ENCODE measurements at places on chromosomes 5 and 9. TPM values are rescaled to one million over a fixed set of nuclear protein-coding genes. Genes with fewer than 3 reads are reported as not detected.

DNA sequence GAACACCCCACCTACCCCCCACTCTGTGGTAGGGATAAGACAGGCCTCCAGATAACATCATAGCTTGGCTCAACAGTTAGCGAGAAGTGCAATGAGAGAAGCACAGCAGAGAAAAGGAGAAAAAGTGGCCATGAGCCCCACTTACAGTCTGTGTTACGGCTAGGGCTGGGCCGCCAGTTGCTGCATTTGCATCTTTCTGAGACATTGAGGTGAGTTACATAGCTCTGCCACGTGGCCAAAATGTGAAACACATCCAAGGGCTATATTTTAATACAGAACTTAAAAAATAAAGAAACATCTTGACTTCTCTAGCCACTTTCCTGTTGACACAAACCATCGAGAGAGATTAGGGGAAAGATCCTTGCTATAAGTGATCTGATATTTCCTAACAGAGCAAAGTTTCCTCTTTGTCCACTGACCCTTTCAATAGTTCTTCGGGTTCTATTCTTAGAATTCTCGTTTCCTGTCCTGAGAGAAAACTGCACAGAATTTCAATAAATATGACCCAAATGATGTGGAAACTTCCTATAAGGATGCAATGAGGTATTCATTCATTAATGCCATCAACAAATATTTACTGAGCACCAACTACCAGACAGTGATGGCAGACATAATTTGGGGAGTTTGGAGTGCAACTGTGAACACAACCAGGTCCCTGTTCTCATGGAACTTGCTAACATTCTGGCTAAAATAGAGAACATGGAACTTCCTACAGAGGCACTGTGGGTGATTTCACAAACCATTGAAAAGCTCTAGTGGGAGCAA, 3.2 kb upstream of the TLE4 start:
- no peaks in the 10 kb centered on the region for H3K36me3 ChIP-seq
- H3K4me1 ChIP-seq = no peaks in the 10 kb centered on the region

- H3K36me3 ChIP-seq = no peaks in the 10 kb centered on the region
- DNase-seq = no peak
- H3K27me3 ChIP-seq = no peaks in the 10 kb centered on the region
- peak overlapping the region; percentile 55 for H3K27ac ChIP-seq
- no peaks in the 10 kb centered on the region for H3K4me1 ChIP-seq
Measured at GRCh38 chr9:6014670-6015270, 654 bp downstream of the RANBP6 start.

DNA sequence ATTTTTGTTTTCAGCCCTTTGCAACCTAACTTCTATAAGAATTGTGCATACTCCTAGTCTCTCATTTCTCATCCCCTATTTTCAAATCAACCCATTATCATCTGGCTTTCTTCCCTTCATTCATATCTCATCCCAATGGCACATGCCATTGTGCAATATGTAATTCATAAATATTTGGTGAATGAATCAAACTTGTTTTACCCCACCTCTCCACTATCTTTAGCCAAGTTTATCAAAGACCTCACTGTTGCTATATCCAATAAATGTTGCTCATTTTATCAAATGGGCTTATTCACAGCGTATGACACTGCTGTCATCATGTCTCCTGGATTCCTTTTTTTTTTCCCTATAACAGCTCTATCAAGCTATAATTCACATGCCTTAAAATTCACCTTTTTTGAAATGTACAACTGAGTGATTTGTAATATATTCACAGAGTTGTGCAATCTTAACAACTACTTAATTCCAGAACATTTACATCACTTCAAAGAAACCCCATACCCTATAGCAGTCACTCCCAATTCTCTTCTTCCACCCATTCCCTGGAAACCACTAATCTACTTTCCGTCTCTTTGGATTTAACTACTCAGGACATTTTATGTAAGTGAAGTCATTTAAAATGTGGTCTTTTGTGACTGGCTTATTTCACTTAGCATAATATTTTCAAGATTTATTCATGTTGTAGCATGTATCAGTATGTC, 214.4 kb upstream of the PAPPA start:
- H3K4me1 ChIP-seq = no peaks in the 10 kb centered on the region
- DNase-seq = no peak
- H3K4me3 ChIP-seq = no peak overlapping the region
- H3K27ac ChIP-seq = no peak overlapping the region

Gene SCAI
- total RNA-seq = 1.8 TPM

DNA sequence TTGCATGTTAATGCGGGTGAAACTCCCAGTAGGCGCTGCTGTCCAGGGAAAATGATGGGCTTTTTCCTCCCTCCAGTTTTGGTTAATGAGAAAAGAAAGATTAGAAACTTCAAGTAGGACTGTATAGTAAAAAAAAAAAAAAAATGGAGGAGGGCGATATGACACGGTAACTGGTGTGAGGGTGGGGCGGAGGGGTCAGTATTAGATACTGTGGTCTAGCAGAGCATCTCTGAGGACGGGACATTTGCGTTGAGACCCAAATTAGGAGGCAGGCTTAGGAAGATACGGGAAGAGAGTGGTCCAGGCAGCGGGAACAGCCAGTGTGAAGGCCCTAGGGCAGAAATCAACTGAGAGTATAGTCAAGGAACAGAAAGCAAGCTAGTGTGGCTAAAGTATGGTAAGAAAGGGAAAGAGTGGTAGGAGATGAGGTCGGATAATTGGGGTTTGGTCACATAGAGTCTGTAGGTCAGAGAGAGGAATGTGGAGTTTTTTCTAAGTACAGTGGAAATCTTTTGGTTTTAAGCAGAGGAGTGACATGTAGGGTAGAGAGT, 707 bp downstream of the RMND5B start:
- no peaks in the 10 kb centered on the region for H3K27me3 ChIP-seq
- no peaks in the 10 kb centered on the region for H3K4me1 ChIP-seq
- peak overlapping the region; percentile 94 for H3K4me3 ChIP-seq
- H3K27ac ChIP-seq = no peak overlapping the region

DNA sequence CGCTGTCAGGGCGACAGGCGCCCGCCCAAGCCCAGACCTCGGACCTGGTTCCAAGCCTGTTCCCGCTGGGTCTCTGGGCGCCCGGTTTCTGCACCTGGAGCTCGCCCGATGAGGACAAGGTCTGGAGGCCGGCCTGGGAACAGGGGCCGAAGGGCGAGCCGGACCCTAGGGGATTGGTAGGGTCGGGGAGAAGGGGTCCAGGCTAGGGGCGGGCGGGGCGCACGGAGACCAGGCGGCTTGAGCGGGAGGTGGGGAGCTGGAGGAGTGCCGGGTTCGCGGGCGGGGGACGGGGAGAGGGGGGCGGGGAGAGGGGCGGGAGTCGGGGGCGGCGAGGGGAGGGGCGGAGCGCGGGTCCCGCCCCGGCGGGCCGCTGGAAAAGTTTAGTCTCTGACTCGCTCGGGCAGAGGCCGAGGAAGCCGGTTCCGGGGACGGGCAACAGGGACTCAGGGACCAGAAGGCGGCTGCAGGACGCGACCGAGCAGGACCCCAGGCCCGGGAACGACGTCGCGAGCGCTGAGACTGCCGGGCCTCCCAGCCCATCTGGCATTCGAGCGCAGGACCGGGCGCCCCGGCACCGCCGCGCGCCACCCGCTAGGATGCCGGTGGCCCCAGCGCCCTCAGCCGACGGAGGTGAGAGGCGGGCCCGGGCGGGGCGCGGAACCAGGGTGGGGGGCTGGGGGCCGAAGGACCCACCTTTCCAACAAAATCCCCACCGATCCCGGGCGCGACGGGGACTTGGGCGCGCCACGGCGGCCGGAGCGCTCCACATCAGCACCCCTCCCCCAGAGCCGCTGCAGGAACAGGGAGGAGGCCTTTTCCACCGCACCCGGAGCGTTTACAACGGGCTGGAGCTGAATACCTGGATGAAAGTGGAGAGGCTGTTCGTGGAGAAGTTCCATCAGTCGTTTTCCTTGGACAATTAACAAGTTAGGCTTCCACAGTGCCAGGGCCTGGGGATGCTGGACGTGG, at the start of gene S1PR3:
Gene S1PR3 (plus strand): TSS at position 403 of the 969 bp plus-strand sequence. CDS start 9,733 bp downstream, outside the sequence.
- H3K27ac ChIP-seq = no peak within 1 kb of the TSS
- no peaks in the 10 kb centered on the region for H3K4me1 ChIP-seq
- H3K27me3 ChIP-seq = peaks cover 6% of the 10 kb centered on the region
- H3K4me3 ChIP-seq = peak within 1 kb of the TSS; percentile 61
- peak; percentile 69 for DNase-seq

GRCh38 chr9:129237164-129237611, 59.1 kb upstream of the IER5L start:
- no peaks in the 10 kb centered on the region for H3K4me1 ChIP-seq
- H3K4me3 ChIP-seq = no peak overlapping the region
- no peaks in the 10 kb centered on the region for H3K36me3 ChIP-seq
- no peaks in the 10 kb centered on the region for H3K27me3 ChIP-seq
- DNase-seq = no peak

DNA sequence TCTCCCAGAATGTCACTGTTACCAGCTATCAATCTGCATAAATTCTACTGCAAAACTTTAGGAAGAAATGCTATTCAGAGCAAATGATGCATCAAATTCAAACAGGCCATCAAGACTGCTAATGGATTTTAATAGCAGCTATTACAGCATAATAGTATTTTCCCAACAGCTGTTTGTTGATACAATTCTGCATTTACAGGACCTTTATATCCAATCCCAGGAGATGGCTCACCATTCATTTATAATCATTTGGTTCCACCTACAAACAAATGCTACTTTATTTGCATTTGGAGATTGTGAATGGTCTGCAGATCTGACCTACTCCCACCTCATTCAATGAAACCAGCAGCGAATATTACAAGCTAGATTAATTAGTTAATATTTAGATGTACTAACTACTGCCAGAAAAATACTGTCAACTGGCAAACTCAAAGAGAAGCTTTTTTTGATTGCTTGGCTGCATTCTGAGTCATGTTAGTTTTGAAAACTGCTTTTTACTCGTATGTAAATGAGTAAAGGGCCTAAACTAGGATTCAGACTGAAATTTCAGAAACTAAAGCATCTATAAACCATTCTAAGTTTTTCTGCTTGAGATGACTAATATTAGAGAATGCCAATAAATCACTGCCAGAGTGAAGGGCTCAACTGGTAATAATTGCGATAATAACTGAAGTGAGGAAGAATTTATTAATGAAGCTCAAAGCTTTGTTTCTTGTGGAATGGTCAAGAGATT, 7.1 kb upstream of the PCA3 start:
- H3K4me1 ChIP-seq = no peaks in the 10 kb centered on the region
- no peak overlapping the region for H3K4me3 ChIP-seq
- DNase-seq = no peak
- H3K27ac ChIP-seq = no peak overlapping the region
- H3K36me3 ChIP-seq = no peaks in the 10 kb centered on the region
- no peaks in the 10 kb centered on the region for H3K27me3 ChIP-seq

GRCh38 chr5:39475159-39475571, 50.4 kb upstream of the DAB2 start:
- H3K27ac ChIP-seq = no peak overlapping the region
- no peak for DNase-seq
- no peaks in the 10 kb centered on the region for H3K27me3 ChIP-seq
- no peak overlapping the region for H3K4me3 ChIP-seq
- no peaks in the 10 kb centered on the region for H3K4me1 ChIP-seq

Gene C5orf58
- total RNA-seq = not detected

Gene ZNF483
- total RNA-seq = 1.2 TPM

- peaks cover 4% of the 10 kb centered on the region for H3K4me1 ChIP-seq
- no peak overlapping the region for H3K27ac ChIP-seq
- H3K27me3 ChIP-seq = no peaks in the 10 kb centered on the region
- H3K4me3 ChIP-seq = no peak overlapping the region
Measured at GRCh38 chr5:180593446-180594206, 2.3 kb upstream of the SCGB3A1 start.

Gene MYO10
- total RNA-seq = 11.1 TPM
